ENCODE measurements at places on chromosomes 12 and 14.

GRCh38 chr12:10140001-10140400 is 10.0 kb upstream of the CLEC7A start:
- peak; percentile 80 for DNase-seq

DNA sequence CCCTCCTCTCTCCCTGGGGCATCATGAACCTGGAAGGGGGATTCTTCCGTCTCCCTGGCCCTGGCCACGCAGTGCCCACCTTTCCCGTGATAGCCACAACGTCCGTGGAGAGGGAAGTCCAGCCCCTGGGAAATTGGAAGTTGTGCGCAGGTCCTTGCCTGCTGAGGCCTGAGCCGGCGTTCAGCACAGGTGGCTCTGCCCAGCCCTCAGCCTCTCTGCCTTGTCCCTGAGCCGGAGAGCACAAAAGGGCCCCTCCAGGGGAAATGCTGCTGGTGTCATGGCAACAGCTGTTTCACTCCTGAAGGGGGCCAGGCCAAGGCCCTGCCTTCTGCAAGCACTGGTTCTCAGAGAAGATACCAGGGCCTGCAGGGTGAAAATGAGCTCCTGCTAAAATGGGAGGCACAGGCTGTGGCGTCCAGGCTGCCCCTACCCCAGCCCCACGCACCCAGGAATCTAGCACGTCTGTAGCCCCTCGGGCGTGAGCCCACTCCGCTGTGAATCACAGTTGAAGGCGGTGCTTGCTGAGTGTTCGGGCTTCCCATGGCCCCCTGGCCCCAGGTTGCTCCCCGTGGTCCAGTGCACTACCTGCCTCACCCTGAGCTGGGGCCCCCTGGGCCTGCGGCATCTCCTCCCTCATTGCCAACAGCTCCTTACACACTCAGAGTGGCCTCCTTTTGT is 149.4 kb downstream of the ADGRD1 start:
- no peak for DNase-seq

DNA sequence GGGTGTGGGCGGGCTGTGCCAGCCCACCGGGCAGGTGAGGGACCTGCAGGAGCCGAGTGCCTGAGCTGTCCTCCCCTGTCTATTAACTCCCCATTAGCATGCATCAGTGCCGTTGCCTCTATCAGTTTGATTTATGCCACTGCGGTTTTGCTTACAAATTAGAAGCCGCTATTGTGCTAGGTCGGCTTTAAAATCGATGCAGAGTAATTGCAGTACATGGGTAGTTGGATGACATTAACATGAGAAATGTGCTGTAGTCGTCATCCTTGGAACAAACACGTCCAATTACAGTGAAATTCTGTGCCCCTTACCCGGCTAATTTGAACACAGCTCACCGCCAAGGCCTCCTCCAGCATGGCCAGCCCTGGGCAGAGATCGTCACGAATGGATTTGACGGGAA is 145.8 kb downstream of the TSPAN9 start:
- DNase-seq, result no peak

- no peak for DNase-seq
Measured at GRCh38 chr14:75720116-75720515, 59.1 kb downstream of the TTLL5 start.

- no peak for DNase-seq
Measured at GRCh38 chr12:125873016-125873415, 807.8 kb downstream of the AACS start.

DNA sequence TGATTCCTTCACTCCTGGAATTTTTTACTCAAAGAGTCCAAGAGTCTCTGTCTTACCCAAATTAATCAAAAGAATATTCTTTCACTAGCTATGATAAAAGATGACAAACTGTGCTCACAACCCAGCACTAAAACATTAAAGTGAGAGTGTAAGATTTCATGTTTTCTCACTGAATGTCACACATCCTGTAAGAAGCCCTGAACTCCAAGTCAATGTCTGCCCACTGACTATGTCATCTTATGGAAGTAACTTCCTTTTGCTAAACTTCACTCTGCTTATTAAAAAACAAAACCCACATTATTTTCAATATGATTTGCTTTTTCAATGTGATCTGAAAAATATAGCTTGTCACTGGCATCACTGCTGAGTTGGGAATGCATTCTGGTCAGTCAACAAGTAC is 15.6 kb downstream of the SPRING1 start:
- DNase-seq, result no peak

GRCh38 chr12:113005762-113006161 is 27.4 kb downstream of the OAS2 start:
- peak; percentile 33 for DNase-seq

DNA sequence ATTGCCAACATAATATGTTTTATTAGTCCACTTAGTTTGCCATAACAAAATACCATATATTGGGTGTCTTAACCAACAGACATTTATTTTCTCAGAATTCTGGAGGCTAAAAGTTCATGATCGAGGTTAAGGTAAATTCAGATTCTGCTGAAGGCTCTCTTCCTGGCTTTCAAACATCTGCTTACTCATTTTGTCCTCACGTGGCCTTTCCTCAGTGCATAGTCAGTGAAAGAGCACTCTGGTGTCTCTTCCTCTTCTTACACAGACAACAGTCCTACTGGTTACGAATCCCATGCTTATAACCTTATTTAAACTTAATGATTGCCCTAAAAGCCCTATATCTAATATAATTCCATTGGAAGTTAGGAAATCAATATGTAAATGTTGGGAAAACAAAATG is 479.7 kb downstream of the FSCB start:
- no peak for DNase-seq

Data from GM23248 (cell line).